ENCODE measurements at places on chromosomes 11 and 22.

GRCh38 chr11:69953356-69953755 is 124.8 kb upstream of the ANO1 start:
- no peak for DNase-seq

DNA sequence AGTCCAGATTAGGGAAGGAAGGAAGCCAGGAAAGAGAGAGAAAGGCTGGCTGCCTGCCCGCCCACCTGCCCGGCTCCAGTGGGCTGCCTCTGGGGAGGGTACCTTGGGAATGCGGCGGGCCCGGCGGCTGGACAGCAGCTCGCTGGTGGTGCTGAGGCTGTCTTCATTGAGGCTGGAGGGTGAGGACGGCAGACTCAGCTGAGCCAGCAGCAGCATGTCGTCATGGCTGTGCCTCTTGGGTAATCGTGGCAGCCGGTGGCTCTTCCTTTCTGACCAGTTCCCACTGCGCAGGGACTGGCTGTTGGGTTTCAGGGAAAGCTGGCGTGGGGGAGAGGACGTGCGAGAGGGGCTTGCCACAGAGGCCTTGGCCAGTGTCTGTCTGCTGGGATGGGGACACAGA is 32.9 kb downstream of the RPL27A start:
- DNase-seq = no peak

GRCh38 chr11:5251746-5252145 is 2.1 kb upstream of the HBG1 start:
- no peak for DNase-seq

- DNase-seq = no peak
Observed at GRCh38 chr22:25395468-25395867, 169.0 kb upstream of the GRK3 start.

DNA sequence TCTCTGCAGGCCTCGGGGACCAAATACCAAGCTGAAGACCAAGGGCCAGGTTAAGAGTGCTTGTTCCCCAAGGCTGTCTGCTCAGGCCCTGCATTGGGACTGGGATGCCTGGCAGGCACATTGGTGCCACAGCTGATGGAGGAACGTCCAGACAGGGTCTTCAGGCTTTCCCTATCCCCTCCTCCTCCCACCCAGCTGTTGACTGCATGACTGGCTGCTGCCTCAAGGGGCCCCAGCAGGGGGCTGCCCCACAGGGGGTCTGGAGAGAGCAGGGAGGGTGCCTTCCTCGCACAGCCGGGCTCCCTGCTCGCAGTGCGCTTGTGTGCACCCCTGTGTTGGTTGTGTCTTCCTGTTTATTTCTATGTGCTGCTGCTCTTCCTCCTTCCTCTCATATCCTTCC is 9.9 kb downstream of the RCOR2 start:
- DNase-seq = no peak

DNA sequence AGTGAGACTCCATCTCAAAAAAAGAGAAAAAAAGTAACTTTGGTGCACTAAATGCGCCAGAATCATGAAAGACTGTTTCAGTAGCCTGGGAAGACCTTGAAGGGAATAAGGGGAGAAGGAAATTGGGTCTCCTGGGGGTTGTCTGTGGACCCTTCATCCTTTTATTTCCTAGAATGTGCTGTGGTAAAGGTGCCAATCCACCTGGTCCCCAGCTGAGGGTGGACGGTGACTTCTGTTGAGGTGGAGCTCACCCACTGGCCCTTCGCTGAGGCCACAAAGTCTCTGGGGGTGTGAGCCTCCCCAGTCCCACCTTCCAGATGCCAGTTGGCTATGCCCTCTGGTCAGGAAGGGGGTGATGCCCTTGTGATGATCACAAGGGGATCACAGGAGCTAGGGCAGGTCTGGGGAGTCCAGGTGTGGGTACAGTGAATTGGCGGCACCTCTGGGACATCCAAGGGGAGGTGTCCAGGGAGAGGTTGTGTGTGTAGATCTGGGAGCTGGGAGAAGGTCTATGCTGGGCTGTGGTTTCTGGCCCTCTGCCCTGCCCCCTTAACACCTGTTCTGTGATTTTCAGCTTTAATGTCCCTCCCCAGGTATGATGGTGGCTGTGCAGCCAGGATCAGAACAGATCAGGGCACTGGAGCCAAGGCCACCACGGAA is 34.2 kb upstream of the LMO1 start:
- DNase-seq = no peak

DNA sequence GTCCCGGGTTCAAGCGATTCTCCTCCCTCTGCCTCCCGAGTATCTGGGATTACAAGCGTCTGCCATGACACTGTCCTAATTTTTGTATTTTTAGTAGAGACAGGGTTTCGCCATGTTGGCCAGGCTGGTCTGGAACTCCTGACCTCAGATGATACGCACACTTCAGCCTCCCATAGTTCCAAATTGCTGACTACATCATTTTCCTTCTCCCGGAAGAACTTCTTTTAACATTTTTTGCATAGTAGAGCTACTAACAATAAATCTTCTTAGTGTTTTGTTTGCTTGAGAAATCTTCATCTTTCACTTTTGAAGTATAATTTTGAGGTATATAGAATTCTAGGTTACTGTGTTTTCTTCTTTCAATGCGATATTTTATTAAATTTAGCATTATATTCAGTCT is 1415.1 kb upstream of the RAG2 start:
- no peak for DNase-seq

DNA sequence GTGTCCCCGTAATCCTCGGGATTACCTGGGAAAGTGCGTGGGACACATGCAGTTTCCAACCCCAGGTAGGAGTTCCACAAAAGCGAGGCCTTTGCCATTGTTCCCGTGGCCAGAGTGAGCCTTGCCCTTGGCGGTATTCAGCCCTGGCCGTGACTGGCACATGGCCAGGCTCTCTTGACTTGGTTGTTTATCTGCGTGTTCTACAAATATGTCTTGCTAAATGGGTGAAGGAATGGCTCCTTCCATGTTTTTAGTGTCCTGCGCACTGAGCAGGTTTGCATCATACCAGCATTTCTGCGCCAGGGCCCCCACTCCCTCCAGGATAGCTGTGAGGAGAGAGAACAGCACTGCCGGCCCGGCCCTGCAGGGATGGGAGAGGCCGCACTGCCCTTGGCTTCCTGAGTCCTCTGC is 20.0 kb downstream of the POLR3H start:
- peak; percentile 48 for DNase-seq

GRCh38 chr22:44224166-44224565 is 43.4 kb downstream of the PARVG start:
- no peak for DNase-seq

GRCh38 chr22:25452116-25452700 is 112.3 kb upstream of the GRK3 start:
- DNase-seq = no peak

DNA sequence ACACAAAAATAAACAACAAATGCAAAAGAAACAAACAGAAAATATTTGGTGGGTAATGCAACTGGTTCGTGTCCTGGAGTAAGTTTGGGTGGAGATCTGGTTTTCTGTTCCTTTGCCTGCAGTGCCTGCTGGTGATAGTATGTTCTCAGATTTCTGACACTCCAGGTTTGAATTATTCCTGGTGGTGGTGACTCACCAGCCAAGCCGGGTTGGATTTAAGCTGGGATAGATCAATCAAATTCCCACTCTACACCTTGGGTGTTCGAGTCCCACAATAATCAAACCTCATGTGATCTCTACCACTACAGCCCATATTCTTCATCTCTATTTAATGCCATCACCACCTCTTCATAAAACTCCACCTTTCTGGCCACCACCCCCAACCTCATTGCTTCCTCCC is 421.8 kb downstream of the NTM start:
- no peak for DNase-seq

DNA sequence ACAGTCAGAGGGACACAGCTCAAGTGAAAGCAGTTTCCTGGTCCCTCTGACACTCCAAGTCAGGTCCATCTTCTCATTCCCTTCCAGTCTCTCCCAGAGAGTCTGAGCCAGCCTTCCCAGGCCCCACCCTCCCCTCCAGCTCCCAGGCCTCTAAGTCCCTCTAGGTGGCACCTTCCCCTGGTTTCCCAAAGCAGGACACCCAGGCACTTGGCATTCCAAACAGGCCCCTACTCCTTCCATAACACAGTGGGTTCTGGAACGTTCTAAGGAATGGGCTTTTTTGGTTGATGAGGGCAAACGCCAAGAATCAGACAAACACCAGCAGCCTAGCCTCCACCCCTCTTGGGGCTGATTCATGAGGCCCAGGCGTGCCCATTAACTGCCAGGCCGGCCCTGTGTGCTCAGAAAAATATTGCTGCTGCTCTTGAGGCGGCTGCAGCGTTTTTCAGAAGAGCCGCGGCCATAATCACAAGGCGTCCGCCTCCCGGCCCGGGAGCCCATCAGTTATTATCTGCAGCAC is 418.7 kb downstream of the SOX6 start:
- no peak for DNase-seq

- no peak for DNase-seq
Observed at GRCh38 chr22:44351685-44352377, 39.1 kb upstream of the SHISAL1 start.

Data from LNCaP clone FGC (cell line).